Activated CD4-positive, alpha-beta T cell treated with anti-CD3 and anti-CD28 coated beads for 36 hours (primary cell): ENCODE measurements at places on chromosomes 4 and X. TPM values are rescaled to one million over a fixed set of nuclear protein-coding genes. Genes with fewer than 3 reads are reported as not detected.

DNA sequence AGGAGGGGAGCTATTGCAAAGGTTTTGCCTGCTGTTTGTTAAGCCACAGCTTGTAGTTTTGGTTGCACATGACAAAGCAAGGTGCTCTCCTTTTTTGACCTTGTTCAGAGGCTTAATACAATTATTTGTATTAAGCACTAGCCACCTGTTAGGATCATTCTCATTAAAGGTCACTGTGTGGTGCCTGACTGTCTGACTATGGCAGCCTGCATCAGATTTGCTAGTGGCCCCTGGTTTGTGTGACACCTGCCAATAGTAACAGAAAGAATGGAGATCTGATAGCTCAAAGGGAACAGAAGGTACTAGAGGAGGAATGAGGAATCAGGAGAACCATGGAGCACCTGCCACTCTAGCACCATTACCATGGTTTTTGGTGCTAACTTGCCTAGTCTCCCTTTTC, 102.5 kb downstream of the POLA1 start:
- no peak for DNase-seq

- no peak for DNase-seq
These were observed 268.1 kb downstream of the ANK2 start for GRCh38 chr4:113317523-113317922.

- no peak for DNase-seq
These were observed 39.0 kb downstream of the FRMD7 start for GRCh38 chrX:132088864-132089263.

DNA sequence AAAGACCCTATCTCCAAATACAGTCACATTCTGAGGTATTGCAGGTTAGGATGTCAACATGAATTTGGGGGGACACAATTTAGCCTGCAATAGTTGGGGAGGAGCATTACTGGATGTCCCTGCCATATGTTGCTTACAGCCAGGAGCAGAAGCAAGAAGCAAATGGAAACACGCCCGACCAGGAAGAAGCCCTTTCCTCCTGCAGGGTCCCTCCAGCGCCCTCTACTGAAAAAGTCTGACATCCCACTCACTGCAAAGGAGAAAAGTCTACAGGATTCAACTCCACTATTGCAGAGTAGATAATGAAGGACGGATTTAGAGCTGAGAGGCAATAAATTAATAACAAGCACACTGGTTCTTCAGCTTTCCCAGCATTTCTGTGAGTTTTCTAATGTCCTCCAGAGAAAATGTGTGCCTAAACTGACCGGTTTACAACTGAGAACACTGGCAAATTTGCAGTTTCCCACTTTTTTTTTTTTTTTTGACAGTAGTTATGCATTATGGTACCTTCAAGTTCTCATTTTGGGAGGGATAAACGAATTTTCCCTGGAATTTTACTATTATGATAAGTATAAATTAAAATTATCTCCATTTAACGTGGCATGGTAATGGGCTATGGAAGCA, 31.7 kb downstream of the COQ2 start:
- DNase-seq: peak; percentile 80

- DNase-seq: no peak
These were observed 14.1 kb upstream of the RTL3 start for GRCh38 chrX:78673246-78673645.

DNA sequence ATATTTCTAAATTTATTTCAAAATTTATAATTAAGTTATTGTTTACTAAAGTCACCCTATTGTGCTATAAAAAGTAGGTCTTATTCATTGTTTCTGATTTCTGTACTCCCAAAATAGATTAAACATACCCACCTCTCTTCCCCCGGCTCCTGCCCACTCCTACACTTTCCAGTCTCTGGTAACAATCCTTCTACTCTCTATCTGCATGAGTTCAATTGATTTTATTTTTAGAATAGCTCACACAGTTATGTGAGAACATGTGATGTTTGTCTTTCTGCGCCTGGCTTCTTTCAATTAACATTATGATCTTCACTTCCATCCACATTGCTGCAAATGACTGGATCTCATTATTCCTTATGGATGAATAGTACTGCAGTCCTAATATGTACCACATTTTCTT, 269.3 kb downstream of the ACTRT1 start:
- no peak for DNase-seq

GRCh38 chr4:77833126-77833724, 14.1 kb upstream of the CNOT6L start:
- no peak for DNase-seq

- no peak for DNase-seq
These were observed 57.1 kb upstream of the TEX13D start for GRCh38 chrX:124275182-124275894.

The BTK gene
- not detected for total RNA-seq

The EVC gene
- 0.71 TPM for total RNA-seq
